ENCODE measurements at places on chromosomes 6 and 20.

- no peak for DNase-seq
Observed at GRCh38 chr6:38407192-38407591, 232.5 kb downstream of the BTBD9 start.

DNA sequence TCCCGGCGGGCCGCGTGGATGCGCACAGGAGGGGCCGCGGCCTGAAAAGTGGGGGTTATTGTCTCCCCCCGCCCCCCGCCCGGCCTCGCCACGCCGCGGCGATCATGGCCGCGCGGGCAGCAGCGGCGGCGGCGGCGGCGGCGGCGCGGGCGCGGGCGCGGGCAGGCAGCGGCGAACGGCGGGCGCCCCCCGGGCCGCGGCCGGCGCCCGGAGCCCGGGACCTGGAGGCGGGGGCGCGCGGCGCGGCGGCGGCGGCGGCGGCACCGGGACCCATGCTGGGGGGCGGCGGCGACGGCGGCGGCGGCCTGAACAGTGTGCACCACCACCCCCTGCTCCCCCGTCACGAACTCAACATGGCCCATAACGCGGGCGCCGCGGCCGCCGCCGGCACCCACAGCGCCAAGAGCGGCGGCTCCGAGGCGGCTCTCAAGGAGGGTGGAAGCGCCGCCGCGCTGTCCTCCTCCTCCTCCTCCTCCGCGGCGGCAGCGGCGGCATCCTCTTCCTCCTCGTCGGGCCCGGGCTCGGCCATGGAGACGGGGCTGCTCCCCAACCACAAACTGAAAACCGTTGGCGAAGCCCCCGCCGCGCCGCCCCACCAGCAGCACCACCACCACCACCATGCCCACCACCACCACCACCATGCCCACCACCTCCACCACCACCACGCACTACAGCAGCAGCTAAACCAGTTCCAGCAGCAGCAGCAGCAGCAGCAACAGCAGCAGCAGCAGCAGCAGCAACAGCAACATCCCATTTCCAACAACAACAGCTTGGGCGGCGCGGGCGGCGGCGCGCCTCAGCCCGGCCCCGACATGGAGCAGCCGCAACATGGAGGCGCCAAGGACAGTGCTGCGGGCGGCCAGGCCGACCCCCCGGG lies 637 bp downstream of the ARID1B start:
- peak; percentile 57 for DNase-seq

DNA sequence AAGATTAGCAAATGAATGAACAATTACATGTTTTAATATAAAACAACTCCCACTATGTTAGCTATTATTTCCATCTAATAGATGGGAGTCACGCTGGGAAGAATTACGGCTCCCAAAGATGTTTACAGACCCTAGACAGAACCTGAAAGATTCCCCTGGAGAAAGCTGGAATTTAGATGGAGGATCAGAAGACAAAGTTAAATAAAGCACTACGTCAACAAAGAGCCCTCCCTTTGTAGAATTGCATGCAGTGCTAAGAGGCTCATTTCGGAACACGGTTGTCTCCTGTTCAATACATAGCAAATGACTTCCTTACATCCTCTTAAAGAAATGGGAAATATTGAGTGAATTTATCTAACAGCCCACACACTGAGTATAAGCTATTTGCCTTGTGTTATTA lies 328.3 kb downstream of the CBLN4 start:
- DNase-seq = no peak

DNA sequence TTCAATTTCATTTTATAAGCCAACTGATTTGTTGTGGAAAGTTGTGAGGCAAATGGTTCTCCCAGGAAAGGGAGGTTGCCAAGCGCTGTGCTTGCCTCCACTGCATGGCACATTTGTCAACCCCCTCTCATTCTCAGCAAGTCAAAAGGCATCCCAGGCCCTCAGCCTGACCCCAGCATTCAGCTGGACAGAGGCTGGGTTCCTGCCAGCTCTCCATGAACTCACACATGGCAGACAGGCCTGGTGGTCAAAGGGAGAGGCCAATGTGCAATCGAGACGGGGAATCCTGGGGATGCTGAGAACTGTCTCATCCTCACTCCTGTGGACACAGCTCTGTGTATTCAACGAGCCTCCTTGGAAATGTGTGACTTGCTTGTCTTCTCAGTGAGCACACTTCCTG lies 106.0 kb upstream of the CDH4 start:
- DNase-seq = no peak

GRCh38 chr20:32583581-32584070 lies 1.5 kb downstream of the NOL4L start:
- no peak for DNase-seq

- no peak for DNase-seq
Observed at GRCh38 chr6:52341561-52342260, 20.2 kb upstream of the PAQR8 start.

DNA sequence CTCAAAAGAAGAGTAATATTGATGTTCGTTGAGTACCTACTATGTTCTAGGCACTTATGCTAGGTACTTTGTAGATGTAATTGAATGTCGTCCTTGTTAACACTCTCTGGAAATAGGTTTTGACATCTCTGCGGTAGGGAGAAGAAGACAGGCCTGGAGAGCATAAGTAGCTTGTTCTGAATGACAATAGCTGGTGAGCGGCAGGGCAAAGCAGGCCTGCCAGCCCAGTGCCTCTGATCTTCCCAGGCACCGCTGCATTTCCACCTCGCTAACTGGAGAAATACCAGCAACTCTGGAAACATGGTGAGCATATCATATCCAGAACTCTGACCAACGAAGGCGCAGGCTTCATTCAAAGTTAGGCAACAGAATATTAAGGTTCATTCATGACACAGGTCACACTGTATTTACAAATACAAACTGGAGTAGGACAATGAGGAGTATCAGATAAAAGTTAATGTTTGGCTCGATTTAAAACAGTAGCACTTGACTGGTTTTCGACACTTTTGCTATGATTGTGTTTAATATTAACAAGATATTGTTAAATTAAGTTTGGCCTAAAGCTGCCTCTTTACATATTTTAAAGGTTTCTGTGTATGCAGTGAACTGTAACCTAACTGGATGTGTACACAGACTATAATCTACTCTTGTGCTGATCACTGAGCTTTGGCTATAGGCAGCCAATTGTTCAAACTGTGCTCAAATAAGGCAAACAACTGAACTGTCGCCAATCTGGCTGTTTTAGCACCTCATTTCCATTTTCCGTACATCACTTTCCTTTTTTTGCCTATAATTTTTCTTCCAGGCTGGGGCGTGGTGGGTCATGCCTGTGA lies 54.1 kb downstream of the PPP1R3G start:
- DNase-seq = no peak

DNA sequence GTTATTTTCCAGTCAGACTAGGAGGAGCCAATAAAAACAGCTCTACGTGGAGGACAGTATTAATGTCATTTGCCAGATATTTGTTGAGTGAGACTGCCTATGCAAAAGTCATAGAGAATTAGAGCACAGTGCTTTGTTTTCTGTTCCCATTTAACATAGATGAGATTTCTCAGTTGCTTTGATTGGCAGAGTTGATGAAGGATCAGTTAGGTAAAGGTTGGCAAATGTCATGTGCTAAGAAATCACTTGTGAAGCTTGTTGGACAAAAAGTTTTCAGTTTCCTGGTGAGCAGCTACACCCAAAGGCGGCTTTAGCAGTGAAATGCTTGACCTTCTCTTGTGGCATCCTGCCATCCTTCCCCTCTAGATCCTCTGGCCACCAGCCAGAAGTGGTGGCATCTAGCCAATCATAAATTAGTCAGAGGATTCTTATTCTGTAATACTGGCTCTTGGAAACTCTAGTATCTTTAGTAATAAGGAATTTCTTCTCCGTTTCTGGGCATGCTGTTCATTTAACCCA lies 37.0 kb downstream of the BCKDHB start:
- no peak for DNase-seq

DNA sequence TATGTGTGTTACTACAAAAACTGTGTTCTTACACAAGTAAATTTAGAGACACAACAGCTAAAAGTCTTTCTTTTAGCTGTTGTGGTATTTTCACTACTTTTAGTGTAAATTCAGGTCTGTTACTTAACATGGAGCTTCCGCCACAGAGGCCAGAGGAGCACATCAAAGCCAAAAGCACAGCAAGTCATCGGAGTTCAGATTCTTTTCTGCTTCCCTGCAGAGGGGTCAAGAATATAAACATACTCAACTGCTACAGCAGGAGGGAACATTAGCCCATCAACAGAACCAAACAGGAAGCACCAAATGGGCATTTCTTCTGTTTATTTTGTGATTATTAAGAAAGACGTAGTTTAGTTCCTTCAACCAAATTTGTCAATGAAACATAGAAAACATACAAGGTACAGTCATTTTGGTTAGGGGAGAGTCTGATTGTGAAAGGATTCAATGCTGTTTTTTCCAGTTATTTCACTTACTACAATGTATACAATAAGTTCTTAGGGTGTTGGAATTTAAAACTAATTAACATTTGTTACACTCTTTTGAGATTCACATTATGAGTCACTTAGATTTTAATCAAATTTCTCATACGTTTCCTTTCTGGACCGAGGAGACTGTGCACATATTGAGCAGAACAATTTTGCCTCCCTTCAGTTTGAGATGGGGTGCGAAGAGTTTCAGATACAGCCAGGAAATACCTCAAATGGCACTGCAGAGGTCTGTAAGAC lies 42.8 kb upstream of the DSE start:
- DNase-seq = no peak

DNA sequence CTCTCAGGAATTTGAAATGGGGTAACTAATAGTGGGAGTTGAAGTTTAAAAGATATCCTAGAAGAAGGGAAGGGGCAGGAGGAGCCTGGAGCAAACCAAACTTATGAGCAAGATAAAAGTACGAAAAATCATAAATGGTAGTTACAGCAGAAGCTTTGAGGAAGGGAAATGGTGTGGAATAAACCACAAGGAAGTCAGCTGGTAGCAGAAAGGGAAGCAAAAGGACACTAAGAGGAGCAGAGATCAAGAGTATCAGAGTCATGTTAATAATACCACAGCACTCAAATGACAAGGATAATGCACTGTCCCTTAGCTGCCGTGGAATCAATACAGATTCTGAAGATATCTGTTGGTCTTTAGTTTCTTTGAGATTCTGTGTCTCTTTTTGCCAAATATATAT lies 44.9 kb upstream of the CCDC28A start:
- no peak for DNase-seq

DNA sequence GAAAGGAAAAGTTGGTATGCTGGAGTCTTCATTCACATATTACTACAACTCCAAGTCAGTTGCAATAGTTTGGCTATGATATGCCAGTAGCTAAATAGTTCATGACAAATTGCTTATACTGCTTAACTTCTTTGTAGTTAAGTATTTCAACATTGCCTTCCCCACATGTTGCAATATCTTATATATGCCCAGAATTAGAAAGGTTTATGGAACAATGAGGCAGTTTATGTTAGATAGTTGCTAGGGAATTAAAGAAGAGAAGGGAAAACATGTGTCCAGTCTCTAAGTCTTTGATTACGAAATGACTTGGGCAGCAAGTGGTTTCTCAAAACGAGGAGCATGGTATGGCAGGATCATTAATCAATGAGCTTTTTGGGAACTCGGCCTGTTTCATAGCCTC lies 145.8 kb downstream of the PLCB4 start:
- no peak for DNase-seq

GRCh38 chr6:159513074-159513720 lies 179.8 kb downstream of the SOD2 start:
- no peak for DNase-seq

DNA sequence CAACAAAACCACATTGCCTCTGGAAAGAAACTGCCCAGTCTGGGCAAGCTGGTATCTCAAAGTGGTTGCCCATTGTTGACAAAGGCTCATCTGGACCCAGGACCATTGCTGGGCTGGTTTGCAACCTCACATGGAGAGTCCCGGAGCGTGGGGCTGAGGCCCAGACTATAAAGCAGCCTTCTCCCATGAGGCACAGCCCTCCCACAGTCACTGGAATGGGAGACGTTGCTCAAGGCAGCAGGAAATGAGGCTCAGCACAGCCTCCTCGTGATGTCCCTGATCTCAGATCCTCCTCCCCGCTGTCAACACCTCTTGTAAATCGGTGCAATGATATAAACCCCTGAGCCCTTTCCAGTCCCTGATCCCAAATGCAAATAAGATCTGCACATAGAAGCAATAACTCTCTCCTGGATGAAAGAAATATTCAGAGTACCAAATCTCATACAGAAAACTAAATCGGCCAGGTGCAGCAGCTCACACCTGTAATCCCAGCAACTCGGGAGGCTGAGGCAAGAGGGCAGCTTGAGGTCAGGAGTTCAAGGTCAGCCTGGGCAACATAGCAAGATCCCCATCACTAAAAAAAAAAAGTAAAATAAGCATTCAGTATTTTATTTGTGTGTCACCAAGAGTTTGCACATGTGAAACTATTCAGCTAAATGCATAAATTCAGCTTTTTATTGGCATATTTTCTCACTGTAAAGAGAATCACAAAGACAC lies 103.0 kb upstream of the RREB1 start:
- DNase-seq = no peak

All from activated CD4-positive, alpha-beta T cell treated with anti-CD3 and anti-CD28 coated beads, Interleukin-2, amount 50 U/mL, for 4 hours (primary cell).